ENCODE measurements at places on chromosomes 1 and 21. TPM values are rescaled to one million over a fixed set of nuclear protein-coding genes. Genes with fewer than 3 reads are reported as not detected.

OR2L13 gene
- total RNA-seq = not detected

RNF186 gene
- total RNA-seq = not detected

OLFML3 gene
- total RNA-seq = 55.2 TPM

SOAT1 gene
- total RNA-seq = 17.4 TPM

OVAAL gene
- total RNA-seq = not detected

SPRR2E gene
- not detected for total RNA-seq

CKS1B gene
- 338 TPM for total RNA-seq

SMCP gene
- total RNA-seq = not detected

EPS8L3 gene
- total RNA-seq = not detected

DNA sequence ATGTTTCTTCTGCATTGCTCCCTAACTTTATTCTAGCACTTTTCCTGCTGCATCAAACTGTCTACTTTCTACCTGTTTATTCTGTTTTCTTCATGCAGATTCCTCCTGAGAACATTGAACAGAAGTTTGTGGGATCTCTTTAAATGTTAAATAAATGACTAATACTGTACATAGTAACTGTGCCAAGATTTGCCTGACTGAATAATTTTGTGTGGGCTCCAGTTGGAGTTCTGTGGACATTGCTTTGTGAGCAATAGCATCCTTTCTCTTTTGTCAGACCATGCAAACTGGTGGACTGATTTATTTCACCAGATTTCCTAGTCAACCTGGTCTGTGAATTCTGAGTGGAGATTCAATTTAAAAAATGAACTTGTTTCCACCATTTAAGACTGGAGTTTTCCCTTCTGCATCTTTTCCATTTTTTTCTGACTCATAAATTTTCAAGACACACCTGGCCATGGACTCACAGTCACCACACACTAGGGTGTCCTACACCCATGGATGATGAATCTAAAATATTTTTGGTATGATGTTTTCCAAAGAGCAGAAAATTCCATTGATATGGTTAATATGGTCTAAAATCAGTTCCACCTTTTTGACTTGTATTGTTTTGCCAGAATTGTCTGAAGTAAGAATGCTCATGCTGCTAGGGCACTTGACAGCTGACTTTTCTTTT lies 140.7 kb upstream of the SPAG17 start:
- DNase-seq = no peak

- no peak for DNase-seq
Observed at GRCh38 chr1:236129306-236129705, 13.0 kb upstream of the GPR137B start.

DNA sequence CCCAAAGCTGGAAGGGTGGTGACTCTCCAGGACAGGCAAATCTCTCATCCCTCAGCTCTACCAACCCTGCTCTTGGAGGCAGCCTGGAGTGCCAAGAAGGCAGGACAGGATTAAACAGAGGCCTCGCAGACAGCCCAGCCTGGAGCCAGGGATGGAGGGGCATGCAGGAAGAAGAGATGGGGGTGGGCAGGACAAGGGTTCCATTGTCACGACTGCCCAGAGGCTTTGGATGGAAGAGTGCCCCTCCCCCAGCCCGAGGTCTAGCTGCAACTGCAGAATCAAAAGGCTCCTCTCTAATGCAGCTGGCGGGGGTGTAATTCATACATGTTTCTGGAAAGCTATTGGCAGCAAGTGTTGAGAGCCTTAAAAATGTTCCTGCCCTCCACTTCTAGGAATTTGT lies 8.8 kb downstream of the RAB7B start:
- DNase-seq = no peak

GRCh38 chr1:211531194-211532087 lies 39.5 kb upstream of the RD3 start:
- DNase-seq = no peak

- DNase-seq = no peak
Observed at GRCh38 chr1:113269168-113269963, 120.9 kb upstream of the MAGI3 start.

DNA sequence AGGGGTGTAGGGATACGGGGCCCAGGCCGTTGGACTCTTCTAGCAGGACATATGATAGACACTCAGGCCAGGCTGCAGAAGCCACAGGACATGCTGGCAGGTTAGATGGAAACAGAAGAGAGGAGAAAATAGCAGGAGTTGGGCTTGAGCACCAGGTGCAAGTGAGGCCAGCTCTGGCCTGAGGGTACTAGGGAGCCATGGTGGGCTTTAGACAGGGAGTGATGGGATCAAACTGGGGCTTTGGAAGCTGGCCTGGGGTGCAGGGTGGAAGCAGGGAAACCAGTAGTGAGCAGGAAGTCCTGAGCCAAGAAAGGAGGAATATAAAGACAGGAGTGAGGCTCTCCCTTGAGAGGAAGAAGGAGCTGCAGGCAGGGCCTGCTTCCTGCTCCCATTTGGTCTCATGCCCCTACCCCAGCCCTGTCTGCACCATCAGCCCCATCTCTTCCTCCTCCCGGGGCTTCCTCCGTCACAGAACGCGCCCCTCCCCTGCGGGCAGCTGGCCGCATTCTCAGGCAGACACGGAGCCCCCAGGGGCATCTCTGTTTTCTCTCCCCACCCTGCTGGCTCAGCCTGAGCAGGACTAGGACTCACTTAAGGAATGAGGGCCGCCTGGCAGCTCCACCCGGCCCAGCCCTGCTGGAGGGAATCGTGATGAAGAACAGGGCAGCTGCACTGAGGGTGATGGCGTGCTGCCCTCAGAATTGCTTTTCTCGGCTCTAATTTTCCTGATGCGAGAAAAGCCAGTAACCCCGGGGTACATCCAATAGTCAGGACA lies 165.5 kb upstream of the TMEM51 start:
- no peak for DNase-seq

DNA sequence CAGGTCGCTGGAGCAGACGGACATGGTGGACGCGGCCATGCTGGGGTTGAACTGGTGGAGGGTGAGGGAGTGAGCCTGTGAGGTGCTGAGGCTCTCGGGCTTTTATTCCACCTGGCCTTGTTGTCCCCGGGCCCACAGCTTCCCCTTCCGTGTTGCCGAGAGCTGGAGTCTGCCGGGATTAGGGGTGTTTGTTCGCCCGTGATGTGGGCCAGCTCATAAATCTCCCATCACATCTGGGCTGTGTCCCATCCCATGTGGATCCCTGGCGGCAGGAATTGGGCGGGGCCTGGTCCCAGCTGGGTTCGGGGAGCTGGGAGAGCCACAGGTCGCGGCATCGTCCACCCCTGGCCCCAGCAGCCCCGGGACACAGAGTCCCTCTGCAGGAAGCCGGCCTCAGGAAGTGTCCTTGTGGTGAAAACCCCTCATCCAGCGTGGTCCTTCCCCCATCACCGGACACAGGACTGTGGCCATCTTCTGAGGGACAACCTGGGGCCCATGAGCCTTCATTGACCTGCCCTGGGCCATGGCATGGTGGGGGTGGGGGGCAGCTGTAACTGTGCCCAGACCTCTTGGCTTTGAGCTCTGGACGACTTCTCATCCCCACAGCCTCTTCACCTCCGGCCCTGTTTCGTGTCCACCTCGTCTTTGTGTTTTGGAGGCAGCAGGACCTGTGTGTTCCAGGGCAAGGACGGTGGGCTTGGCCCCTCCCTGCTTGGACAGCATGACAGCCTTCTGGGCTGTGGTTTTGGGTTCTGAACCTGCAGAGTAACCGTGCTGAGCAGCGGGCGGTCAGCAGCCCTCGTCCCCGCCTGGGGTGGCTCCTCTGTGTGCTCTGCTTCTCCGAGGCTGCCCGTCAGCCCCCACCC lies at the start of gene KRTAP10-6:
Gene KRTAP10-6, minus strand, starts transcription at position 60 of the 866 bp plus-strand sequence. Its CDS starts 21 bp downstream, at position 39.
- peak; percentile 36 for DNase-seq

- peak; percentile 21 for DNase-seq
Observed at GRCh38 chr1:112297536-112297935, 98.5 kb upstream of the CTTNBP2NL start.

DNA sequence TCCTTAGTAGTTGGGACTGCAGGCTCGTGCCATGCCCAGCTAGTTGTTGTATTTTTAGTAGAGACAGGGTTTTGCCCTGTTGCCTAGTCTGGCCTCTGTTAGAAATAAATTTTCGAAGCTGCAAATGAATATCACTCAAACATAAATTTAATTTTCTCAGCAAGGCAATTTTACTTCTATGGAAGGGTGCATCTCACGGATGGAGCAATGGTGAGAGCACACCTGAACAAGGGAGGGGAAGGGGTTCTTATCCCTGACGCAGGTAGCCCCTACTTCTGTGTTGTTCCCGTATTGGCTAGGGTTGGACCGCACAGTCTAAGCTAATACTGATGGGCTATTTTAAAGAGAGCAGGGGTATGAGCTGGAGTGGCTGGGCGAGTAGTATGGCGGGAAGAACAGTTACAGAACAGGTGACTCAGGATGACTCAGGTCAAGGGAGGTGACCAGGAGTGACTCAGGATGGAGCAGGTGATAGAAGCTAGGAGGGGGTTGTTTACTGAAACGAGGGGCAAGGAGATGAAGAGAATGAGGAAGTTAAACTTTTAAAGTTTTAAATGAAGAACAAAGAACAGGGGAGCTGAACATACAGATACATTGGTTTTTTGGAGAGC lies 7.5 kb downstream of the MDM4 start:
- DNase-seq = no peak

GRCh38 chr1:92940541-92940940 lies 20.7 kb downstream of the DIPK1A start:
- DNase-seq = no peak

DNA sequence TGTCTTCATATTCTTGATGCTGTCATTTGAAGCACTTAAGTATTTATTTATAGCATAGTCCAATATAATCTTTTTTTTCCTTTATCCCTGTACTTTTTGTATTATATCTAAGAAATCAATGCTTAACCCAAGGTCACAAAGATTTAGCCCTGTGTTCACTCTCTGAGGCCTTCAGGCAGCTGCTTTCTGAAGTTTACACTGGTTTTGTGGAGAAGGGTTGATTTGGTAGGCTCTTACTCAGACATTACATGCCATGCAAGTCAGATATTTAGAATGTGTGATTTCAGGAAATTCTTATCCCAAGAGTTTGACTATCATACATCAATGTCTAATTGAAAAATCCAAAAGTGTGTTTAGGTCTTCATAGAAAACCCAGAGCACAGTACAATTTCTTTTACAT lies 56.3 kb downstream of the PALMD start:
- DNase-seq = no peak

DNA sequence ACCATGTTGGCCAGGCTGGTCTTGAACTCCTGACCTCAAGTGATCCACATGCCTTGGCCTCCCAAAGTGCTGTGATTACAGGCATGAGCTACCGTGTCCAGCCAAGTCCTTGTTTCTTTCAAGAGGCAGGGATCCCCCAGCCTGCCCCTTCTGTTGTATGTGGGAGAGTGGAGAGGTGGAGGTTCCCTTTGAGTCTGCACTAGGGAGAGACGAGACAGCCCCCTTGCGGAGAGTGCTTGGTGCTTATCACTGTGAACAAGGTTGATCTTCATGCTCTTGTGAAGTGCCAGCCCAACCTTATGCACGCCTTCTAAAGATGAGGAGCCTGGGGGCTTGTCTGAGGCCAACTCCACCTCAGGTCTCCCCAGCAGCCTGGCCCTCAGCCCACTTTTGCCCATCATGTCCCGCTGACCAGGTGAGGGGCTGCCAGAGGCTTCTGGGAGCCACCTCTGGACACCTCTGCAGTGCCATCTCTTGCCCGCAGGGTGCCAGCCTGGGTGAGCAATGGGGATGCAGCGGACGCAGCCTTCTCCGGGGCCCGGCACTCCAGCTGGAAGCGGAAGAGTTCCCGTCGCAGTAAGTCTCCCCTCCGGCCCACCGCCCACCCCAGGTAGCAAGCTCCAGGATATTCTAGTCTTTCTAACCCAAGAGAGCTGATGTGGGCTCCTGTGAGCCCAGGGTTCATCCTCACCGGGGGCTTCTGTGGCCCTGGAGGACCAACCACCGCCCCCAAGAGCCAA lies 62.3 kb downstream of the ARHGEF10L start:
- DNase-seq = no peak

- DNase-seq = no peak
Observed at GRCh38 chr1:184634296-184634695, 120.4 kb downstream of the EDEM3 start.

DNA sequence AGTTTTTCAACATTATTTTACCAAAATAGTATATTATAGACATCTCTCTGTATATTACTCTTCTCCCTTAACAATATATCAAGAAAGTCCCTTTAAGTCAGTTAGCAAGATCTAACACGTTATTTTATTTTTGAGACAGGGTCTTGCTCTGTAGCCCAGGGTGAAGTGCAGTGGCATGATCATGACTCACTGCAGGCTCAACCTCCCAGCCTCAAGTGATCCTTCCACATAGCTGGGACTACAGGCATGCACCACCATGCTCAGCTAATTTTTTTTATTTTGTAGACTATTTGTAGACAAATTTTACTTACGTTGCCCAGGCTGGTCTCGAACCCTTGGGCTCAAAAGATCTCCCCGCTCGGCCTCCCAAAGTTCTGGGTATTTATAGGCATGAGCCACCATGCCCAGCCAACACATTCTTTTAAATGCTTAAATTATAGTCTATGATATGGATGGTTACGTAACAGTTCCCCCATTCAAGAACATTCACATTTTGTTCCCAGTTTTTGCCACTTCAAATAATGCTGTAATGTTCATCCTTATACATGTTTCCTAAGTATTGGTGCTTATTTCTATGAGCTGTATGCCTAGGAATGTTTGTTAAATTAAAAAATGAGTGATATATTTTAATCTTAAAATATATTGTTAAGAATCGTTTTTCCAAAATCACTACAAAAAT lies 70.4 kb downstream of the TUT4 start:
- DNase-seq = no peak

DNA sequence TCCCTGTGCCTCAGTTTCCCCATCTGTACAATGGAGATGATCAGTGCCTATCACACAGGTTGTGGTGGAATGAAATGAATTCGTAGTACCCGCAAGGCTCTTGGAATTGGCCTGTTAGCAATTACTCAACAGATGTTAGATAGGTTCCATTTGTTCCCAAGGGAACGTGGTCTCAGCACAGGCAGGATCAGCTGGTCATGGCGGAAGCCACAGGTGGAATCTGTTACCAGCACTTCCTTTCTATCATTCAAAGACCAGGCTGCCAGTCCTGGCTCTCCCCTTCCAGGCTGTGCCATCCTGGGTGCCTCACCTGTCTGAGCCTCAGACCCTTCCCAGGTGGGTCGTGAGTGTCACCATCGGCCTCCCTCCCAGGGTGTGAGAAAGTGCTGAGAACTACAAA lies 61.5 kb downstream of the FBXO2 start:
- DNase-seq = no peak

GRCh38 chr21:29025328-29025713 lies 853 bp downstream of the USP16 start:
- DNase-seq = no peak

DNA sequence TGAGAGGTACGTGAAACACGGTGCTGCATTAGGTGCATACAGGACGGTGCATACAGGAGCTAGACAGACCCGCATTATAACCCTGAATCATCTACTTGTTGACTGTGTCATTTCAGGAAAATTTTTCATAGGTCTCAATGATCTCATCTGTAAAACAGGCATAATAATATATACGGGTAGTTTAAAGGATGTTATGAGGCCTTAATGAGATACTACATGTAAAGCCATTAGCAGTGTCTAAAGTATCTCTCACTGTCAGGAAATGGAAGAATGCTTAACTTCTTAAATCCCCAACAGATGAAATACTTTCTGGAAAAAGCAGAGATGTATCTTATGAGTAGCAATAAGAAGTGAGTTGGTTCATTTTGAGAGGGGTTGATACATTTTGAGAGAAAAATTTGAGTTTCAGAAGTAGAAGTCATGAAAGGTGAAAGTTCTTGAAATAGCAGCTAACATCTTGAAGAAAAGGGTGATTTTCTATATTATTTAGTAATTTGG lies 669.6 kb downstream of the PTPRC start:
- DNase-seq = no peak

- no peak for DNase-seq
Observed at GRCh38 chr1:167083871-167084270, 6.3 kb downstream of the GPA33 start.

- no peak for DNase-seq
Observed at GRCh38 chr1:175717610-175718540, 25.5 kb downstream of the TNR start.

- no peak for DNase-seq
Observed at GRCh38 chr1:163672976-163673758, 351.4 kb downstream of the NUF2 start.
